ENCODE measurements at places on chromosomes 6 and 20.

GRCh38 chr6:114342086-114342825, 567 bp downstream of the HS3ST5 start:
- peak; percentile 66 for DNase-seq

GRCh38 chr20:52667358-52667757, 304.8 kb upstream of the TSHZ2 start:
- no peak for DNase-seq

- DNase-seq = no peak
These were observed 228.9 kb downstream of the ALDH8A1 start for GRCh38 chr6:134721060-134721405.

DNA sequence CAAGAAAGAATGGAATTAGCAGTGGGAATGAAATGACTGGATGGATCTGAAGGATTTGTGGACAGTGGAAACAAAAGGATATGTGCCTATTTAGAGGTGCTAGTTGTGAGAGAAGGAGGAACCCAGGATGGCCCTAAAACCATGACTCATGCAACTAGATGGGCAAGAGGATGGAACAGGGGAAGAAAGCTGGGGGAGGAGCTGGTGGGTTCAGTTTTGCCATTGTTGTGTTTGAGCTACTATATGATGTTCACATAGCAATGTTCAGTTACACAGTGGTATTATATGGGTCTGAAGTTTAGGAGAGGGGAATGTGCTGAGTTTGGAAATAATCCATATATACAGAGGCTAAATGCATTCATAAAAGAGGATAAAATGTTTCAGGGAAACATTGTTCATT, 125.7 kb upstream of the SSTR4 start:
- DNase-seq = no peak

DNA sequence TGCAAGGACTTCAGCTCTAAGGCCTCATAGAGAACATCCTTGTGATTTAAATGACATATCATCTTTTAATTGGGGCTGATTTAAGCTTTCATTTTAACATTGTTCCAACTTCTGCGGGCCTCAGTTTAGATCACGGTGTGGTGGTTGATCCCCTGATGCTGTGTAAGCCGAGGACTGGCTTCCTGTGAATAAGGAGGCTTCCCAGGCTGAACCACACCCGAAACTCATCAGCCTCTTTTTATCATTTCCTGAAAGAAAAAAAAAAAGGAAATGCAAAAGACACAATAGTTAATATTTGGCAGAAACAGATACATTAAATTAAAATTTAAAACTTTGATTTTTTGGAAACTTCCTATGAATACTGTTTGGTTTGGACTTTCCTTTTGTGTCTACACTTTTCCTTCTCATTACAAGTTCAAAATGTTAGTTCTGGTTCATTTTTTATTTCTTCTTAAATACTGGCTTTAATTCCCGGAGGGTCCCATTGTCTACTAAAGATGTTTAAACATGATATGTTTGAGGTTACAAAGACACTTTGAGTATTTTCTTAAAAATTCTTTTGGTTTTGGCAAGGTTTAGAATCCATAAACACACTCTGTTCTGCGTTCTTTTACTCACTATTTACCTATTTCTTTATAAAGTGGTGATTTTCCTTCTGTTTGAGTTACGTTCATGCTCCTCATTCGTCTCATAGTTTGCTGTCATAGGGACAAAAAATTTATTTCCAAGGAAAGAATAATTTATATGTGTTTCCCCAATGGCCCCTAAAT, 230.0 kb upstream of the SULF2 start:
- no peak for DNase-seq

All from BE2C (cell line).